RWPE2 (cell line): ENCODE measurements at places on chromosomes 16 and 17.

GRCh38 chr17:33506889-33507650 is 214.0 kb upstream of the ASIC2 start:
- no peak for DNase-seq

DNA sequence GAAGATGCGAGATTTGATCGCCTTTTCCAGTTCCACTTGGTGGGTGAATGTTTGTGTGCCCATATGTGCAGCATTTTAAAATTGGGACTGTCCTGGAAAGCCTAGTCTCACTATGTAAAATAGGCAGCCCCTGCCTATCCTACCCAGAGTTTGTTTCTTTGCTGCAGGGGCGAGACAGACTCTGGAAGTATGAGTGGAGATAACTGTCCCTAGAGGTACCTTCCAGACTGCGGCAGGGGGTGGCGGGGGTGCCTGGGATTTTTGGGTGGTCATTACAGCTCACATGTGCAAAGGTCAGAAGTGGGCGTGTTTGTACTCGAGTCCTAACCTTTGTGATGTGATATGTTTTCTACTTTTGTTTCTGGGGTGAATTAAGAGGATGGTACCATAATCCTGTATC is 36.6 kb downstream of the MPRIP start:
- DNase-seq: peak; percentile 15

GRCh38 chr16:67562918-67563707 is 787 bp downstream of the CTCF start:
- no peak for DNase-seq

- DNase-seq: no peak
These were observed 23.2 kb downstream of the VPS53 start for GRCh38 chr17:691423-691822.

DNA sequence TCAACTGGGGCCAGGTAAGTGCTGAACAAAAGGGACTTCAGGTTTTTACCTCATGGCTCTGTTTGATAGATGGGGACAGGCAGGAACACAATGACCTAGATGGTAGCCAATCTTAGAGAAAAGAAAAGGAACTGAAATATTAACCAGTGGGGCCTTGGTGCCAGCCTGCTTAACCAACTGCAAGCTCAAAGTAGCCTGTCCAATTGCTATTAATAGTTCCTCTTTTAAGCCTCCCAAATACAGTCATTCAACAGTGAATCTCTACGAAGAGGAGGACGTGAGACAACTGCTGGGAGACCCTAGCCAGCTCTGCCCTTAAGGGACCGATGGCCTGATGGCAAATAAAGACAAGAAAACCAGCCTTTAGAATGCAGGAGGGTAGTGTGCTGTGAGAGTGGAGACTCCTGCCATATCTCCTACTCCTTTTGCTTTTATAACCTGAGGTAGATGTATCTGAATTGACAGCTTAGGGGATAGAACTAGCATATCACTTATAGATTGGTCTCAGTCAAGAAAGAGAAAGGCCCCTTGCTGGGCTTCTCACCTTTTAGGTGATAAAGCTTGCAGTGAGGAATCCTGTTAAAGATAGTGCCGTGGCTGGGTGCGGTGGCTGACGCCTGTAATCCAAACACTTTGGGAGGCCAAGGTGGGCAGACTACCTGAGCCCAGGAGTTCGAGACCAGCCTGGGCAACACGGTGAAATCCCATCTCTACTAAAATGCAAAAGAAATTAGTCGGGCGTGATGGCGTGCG is 28.3 kb downstream of the ARSG start:
- no peak for DNase-seq

DNA sequence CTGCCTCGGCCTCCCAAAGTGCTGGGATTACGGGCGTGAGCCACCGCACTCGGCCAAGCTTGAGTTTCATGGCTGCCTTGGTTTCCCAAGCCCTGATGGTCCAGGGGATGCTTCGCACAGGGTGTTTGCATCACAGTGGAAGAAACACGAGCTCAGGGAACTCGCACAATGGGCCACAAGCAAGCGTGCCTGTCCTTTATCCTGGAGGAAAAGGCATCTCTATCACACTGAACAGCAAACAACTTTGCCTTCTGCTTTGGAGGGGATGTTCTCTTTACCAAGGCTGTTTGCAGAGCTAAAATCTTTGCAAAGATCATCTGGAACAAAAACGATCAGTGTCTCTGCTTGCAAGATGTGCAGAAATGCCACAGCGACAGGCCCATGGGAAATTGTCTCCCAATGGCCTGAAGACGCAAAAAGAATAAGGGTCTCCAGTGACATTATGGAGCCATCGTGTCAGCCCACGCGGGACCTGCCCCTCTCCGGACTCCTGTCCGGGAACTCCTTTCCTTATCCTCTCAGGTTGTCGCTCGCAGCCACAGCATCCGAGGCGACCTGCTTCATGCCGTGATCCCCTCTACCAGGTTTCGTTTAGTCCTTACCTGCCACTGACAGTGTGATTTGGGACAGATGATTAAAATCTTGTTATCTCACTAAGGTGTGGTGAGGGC is 44.1 kb upstream of the CBFA2T3 start:
- peak; percentile 29 for DNase-seq
